ENCODE measurements at places on chromosomes 13 and 19. TPM values are rescaled to one million over a fixed set of nuclear protein-coding genes. Genes with fewer than 3 reads are reported as not detected.

ZNF728 gene
- total RNA-seq = not detected

- H3K36me3 ChIP-seq = no peaks in the 10 kb centered on the region
- peak overlapping the region; percentile 61 for H3K4me3 ChIP-seq
- DNase-seq = no peak
- peaks cover 10% of the 10 kb centered on the region for H3K4me1 ChIP-seq
These were observed 141.6 kb upstream of the RFC3 start for GRCh38 chr13:33676045-33676989.

ZNF865 gene
- 18.1 TPM for total RNA-seq

ZNF497 gene
- 0.65 TPM for total RNA-seq

- H3K4me1 ChIP-seq = peaks cover 10% of the 10 kb centered on the region
- H3K27ac ChIP-seq = no peak overlapping the region
- no peak overlapping the region for H3K4me3 ChIP-seq
- DNase-seq = no peak
- H3K27me3 ChIP-seq = no peaks in the 10 kb centered on the region
These were observed 189.7 kb downstream of the ENOX1 start for GRCh38 chr13:43596924-43597598.

VAV1 gene
- total RNA-seq = not detected

LATS2 gene
- 104 TPM for total RNA-seq

MCEMP1 gene
- not detected for total RNA-seq

IQCN gene
- total RNA-seq = 2.4 TPM

DNA sequence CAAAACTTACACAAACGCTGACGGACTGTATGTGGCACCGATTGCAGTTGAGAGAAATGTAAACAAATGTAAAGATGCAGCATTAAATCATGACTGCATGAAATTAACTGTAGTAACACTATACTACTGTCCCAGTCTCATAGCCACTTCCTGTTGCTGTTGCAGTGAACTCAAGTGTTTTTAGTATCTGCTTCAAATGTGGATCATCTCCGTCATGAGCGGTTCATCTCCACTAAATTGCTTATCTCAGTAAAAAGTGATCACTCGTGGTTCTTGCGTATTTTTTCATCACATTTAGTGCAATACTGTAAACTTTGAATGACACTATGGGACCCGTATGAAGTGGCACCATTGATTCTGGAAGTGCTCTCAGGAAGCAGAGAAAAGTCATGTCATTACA is 60.3 kb upstream of the RNF113B start:
- H3K27me3 ChIP-seq = no peaks in the 10 kb centered on the region
- peaks cover 3% of the 10 kb centered on the region for H3K36me3 ChIP-seq
- H3K4me3 ChIP-seq = no peak overlapping the region
- peaks cover 78% of the 10 kb centered on the region for H3K4me1 ChIP-seq

- H3K27ac ChIP-seq = no peak overlapping the region
- H3K36me3 ChIP-seq = no peaks in the 10 kb centered on the region
- no peak overlapping the region for H3K4me3 ChIP-seq
- no peaks in the 10 kb centered on the region for H3K4me1 ChIP-seq
These were observed 230.8 kb downstream of the POU4F1 start for GRCh38 chr13:78372581-78372980.

GRCh38 chr19:4352701-4353121 is 9.3 kb downstream of the MPND start:
- DNase-seq = no peak
- no peak overlapping the region for H3K4me3 ChIP-seq
- no peak overlapping the region for H3K27ac ChIP-seq
- H3K27me3 ChIP-seq = no peaks in the 10 kb centered on the region

DNA sequence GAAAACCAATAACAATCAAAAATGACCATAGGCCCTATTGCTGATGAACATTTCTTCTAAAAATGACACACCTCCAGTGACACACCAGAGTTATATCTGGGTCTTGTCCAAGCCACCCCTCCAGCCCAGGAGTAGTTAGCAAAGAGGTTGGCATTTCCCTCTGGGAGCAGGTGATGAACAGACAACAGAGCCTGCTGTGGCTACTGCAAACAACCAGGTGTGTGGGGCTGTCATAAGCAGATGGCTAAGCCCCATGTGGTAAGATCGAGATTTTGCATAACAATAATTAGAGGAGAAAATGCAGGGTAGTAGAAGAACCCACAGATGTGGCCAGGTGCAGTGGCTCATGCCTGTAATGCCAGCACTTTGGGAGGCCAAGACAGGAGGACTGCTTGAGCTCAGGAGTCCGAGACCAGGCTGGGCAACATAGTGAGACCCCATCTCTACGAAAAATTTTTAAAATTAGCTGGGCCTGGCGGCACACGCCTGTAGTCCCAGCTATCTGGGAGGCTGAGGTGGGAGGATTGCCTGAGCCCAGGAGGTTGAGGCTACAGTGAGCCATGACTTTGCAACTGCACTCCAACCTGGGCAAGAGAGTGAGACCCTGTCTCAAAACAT is 5.0 kb downstream of the XRCC1 start:
- DNase-seq = no peak
- H3K27me3 ChIP-seq = no peaks in the 10 kb centered on the region
- no peak overlapping the region for H3K4me3 ChIP-seq
- H3K36me3 ChIP-seq = peaks cover 2% of the 10 kb centered on the region
- H3K27ac ChIP-seq = no peak overlapping the region

GRCh38 chr13:38685431-38685830 is 1.4 kb upstream of the FREM2 start:
- no peaks in the 10 kb centered on the region for H3K36me3 ChIP-seq
- H3K4me1 ChIP-seq = peaks cover 20% of the 10 kb centered on the region
- peaks cover 26% of the 10 kb centered on the region for H3K27me3 ChIP-seq
- H3K27ac ChIP-seq = no peak overlapping the region
- no peak overlapping the region for H3K4me3 ChIP-seq

DNA sequence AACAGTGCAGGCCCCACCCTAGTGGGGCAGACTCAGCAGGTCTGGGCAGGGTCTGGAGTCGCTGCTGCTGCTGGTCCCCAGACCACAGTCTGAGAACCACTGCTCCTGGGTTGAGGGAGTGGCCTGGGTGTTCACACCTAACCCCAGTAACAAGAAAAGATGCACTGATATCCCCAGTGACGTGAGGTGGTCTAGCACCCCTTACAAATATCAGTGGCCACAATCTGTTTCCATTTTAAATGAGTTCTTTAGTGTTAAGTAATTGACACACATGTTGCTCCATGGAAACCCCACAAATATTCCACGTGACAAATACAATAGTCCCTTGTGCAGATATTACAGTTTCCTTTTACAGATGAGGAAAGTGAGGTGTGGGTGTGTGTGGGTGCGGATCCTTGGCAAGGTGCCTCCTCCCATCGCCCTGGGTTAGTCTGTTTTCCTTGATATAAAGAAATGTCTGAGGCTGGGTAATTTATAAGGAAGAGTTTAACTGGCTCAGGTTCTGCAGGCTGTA is 96.3 kb upstream of the GPR183 start:
- H3K27ac ChIP-seq = no peak overlapping the region
- H3K4me3 ChIP-seq = no peak overlapping the region
- H3K36me3 ChIP-seq = no peaks in the 10 kb centered on the region
- DNase-seq = no peak
